ENCODE measurements at places on chromosomes 2 and 18.

DNA sequence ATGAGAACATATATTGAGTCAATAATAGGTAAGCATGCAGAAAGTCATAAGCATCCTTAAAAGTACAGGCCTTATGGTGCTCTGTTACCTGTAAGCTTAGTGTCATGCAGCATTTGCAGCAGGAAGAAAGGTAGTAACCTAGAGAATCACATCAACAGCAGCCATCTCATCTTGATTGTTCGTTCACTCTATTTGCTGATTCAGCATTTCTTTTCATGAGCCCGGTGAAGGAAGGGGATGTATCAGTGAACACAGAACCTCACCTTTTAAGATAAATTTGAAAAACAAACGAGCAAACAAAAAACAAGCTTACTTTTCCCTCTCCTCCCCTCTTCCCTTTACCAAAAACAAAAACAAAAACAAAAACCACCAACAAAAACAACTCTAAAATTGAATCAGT is 89.9 kb downstream of the MIB1 start:
- no peak for DNase-seq

- DNase-seq, result no peak
Measured at GRCh38 chr2:231884438-231885140, 41.6 kb downstream of the NPPC start.

GRCh38 chr18:74251297-74252038 is 40.3 kb downstream of the CYB5A start:
- DNase-seq, result no peak

- no peak for DNase-seq
Measured at GRCh38 chr18:63979409-63979920, 9.6 kb downstream of the SERPINB8 start.

DNA sequence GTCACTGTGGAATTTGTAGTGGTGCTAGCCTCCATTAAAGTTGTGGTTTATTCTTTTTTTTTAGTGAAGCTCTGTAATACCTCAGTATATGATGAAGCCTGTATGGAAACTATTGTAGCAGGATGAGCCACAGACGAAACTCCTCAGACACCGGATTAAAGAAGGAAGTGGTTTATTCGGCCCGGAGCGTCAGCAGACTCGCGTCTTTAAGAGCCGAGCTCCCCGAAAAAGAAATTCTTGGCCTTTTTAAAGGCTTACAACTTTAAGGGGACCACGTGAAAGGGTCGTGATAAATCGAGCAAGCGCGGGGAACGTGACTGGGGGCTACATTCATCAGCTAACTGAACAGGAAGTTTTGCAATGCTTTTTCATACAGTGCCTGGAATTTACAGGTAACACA is 8.1 kb upstream of the CCL20 start:
- DNase-seq, result no peak

DNA sequence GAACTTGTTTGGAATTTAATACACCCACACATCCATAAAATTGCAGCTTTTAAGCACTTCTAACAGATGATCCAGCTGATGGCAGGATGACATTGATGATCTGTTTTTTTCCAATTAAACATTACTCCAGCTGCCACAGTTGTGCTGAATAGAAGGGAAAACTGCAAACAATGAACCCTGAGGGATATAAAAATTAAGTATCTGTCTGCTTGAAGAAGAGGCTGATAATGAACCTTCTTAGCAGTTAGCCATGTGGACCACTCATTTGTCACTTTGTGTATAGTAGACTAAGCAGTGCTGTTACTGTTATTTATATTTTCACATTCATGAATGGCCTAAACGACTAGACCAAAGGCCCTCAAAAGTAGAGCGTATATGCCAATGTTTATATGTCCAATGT is 1201.0 kb upstream of the LRRTM1 start:
- DNase-seq, result no peak

GRCh38 chr2:140355511-140356090 is 1575.4 kb upstream of the NXPH2 start:
- DNase-seq, result no peak

DNA sequence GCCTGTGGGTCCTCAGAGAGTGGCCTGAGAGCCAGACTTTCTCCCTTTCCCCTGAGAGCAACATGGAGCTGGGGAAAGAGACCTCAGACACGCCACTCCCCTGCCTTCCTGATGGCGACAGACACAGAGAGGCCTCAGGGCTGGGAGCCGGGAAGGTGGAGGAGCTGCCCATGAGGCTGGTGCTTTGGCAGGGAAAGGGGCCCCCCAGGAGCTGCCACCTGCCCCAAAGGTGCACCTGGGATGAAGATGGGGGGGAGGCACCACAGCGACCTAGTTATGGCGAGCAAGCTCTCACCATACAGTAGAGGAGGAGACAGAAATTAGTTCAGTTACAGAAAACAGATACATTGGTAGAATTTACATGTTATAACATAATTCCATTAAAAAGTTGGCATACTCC is 80.7 kb upstream of the PXDN start:
- no peak for DNase-seq

- DNase-seq, result no peak
Measured at GRCh38 chr2:222982909-222983265, 69.1 kb upstream of the KCNE4 start.

GRCh38 chr2:53752385-53752784 is 15.2 kb upstream of the CHAC2 start:
- no peak for DNase-seq

DNA sequence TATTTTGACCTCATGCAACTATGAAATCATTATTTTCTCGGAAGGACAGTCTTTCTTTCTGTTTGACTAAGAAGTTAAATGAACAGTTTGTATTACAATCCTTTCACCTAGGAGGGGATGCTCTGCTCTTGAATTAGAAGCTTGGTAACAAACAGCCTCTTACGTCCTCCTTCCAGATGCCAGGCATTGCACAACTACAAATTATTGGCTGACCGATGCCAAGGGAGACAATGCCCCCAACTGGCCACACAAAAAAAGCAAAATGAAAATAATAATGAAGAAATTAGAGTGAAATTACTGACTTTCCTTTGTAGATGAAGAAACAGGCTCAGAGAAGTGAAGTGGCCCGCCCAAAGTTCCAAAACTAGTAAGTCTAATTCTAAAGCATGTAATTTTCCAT is 177.9 kb downstream of the CYRIA start:
- no peak for DNase-seq

DNA sequence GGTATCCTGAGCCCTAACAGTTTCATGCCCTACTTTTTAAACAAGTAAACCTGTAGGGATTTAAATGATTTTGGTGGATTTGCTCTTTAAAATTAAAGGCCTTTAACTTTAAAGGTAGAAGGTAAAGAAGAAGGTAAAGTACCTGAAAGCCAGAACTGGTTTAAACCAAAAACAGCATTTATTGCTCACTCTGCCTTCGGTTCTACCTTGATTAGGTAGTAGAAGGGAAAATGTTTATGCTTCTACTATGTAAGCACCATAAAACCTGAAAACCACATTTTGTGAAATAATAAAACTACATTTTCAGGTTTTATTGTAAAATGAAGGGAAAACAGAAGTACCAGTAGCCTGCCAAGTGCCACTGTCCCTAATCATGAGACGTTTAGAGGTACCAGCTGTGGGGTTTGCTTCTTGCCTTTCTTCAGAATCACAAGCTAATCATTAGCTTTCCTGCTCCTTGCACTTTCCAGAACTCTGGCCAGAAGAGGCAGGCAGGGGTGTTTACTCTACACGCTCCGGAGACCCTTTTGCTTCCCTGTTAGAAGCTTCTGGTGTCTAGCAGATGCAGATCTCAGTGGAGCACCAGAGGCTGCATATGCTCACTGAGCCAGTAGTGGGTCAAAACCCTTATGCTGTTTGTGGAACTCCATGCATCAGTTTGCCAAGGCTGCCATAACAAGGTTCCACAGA is 33.3 kb downstream of the RPIA start:
- no peak for DNase-seq

DNA sequence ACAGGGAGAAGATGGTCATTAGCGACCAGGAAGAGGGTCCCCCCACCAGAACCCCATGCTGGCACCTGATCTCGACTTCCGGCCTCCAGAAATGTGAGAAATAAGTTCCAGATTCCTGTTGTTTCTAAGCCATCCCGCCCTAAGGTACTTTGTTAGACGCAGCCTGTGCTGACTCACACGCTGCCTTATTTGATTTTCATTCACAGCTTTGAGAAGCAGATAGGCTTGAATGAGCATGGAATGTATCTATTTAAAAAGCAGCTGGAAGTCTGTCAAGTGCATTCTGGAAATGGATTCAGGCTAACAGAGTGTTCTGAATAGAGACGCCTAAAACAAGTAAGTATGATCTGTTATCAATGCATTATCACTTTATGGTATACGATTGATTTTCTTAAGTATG is 8.3 kb upstream of the IL1R2 start:
- no peak for DNase-seq

- DNase-seq, result no peak
Measured at GRCh38 chr2:19630921-19631320, 270.9 kb downstream of the TTC32 start.

- no peak for DNase-seq
Measured at GRCh38 chr18:34529358-34530335, 180.5 kb upstream of the DTNA start.

DNA sequence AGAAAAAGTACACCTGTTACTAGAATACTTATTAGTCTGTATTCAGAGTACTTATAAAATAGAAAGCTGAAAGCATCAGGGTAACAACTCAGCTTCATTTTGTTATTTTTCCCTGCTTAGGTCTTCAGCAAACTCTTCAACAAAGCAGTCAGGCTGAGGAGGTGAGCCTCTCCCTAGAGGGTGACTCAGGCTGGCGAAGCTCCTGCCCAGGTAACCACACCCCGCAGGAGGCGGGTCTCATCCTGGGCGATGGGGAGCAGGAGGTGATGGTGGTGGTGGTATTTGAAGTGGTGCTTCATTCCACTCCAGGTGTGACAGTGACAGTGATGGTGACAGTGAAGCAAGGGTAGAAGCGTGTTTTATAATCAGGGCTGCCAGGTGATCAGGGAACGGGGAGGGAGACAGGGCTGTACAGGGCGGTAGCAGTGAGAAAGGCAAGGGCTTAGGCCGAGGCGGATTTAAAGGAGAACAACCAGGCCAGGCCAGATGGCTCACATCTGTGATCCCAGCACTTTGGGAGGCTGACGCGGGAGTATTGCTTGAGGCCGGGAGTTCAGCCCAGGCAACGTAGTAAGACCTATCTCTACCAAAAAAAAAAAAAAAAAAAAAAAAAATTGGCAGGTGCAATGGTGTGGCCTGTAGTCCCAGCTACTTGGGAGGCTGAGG is 127.1 kb downstream of the SOCS6 start:
- DNase-seq, result no peak

DNA sequence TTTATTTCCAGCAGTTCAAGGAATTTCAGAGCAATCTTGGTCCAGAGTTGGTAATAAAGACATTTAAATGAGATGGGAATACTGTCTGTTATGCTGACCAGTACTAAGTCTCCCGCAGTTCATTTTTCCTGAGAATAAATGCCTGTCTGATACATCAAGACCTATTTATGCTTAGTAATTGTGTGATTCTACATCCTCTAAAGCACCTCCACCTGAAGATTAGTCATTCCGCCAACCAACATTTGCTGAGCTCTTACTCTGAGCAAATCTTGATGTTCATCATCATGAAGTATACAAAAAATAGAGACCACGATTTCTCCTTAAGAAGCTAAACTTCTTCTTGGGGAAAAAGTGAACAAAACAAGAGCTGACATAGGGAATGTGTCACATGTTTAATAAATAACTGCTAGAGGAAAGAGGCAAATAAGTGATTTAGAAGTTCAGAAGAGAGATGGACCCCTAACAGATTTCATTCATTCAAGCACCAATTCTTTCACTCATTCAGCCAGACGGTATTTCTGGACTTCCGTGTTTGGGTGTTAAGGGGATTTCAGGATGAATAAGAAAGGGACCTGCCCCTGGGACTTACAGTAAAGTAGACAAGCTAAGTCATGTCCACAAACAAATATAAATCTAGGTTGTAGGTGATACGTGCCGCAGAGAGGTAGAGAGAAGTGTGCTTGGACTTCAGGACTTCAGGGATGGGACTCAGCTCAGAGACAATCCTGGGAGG is 34.2 kb upstream of the PPP4R1 start:
- DNase-seq, result no peak

DNA sequence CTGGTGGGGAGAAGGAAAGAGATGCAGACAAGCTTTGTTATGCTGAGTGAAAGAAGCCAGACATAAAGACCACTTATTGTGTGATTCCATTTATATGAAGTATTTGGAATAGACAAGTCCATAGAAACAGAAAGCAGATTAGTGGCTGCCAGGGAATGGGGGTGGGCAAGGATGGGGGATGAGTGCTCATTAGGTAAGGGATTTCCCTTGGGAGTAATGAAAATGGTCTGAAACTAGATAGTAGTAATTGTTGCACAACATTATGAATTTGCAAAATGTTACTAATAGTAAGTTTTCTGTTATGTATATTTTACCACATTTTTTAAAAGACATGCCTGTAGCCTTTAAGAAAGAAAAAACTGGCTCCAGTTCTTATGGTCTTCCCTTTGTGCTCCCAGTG is 154.9 kb downstream of the LNPK start:
- no peak for DNase-seq

DNA sequence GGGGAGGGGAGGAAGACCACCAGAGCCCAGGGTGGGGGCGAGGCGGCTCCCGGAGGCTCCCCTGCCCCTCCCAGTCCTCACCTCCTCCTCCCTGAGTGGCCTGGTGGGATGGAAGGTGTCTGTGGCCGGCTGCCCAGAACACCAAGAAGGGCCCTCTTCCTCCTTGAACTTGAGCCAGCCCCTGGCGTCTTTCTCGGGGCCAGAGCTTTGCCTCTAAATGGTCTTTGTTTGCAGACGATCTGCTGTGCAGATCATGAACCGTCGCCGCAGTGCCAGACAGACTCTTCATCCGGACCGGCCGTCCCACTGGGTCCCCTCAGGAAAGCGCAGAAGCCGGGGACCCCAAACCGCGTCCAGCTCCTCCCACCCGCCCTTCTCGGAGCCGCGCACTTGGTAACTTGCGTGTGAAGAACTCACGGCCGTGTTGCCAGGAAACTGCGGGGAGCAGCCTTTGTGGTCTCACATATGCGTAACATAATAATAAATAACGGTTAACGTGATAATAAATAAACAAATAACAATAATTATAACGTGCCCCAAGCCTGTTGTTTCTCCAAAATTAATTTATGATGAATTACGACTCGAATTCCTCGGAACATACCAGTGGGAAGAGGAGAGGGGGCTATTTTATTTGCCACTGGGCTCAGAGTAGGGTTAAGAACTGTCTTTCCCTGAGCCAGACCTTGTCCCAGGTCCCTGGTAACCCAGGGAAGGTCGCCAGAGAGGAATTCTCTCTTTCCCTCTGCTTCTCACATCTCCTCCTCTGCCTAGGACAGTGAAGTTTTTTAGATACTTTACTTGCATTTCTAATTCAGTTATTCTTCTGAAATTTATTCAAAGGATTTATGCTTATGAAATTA is 41.0 kb downstream of the PTGR3 start:
- DNase-seq, result no peak

GRCh38 chr18:76565238-76566173 is 70.5 kb upstream of the ZNF516 start:
- DNase-seq, result no peak

GRCh38 chr2:33000986-33001385 is 54.2 kb downstream of the LTBP1 start:
- DNase-seq, result no peak

GRCh38 chr2:159053161-159054031 is 85.0 kb downstream of the TANC1 start:
- no peak for DNase-seq

Data from activated naive CD8-positive, alpha-beta T cell treated with anti-CD3 and anti-CD28 coated beads, Interleukin-2, amount 50 U/mL, for 16 hours (primary cell).